ENCODE measurements at places on chromosomes 3 and 15.

GRCh38 chr3:193905541-193906396, 230.2 kb upstream of the HES1 start:
- DNase-seq: no peak

DNA sequence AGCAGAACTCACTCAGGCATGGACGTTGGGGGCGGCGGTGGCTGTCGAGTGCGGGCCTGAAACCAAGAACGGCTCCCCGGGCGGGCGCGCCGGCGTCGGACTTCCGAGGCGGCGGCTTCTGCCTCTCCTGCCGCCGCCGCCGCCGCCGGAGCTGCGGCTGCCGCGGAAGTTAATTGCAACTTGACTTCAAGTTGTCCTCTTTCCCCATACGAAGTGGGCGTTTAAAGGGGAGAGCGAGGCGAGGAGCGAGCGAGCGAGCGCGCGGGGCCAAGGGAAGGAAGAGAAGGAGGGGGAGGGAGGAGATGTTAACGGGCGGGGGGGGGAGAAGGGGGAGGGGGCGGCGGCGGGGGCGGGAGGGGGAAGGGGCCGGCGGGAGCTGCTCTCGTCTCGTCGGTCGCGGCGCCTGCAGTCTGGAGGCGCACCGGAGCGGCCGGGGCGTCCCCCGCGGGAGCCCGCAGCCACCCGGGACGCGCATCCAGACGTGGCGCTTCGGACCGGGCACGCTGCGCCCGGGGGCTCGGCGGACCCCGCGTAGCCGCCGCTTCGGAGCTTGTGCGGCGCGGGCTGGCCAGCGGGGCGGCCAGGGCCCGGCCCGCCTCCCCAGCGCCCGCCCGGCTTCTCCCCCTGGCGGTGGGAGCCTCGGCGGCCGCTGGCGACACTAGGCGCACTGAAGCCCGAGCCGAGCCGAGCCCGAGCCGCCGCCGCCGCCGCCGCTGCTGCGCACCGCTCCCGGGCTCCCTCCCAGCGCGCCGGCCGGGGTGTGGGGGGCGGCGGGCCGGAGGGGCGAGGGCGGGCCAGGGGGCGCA, 19.7 kb upstream of the SATB1 start:
- DNase-seq: peak; percentile 53

DNA sequence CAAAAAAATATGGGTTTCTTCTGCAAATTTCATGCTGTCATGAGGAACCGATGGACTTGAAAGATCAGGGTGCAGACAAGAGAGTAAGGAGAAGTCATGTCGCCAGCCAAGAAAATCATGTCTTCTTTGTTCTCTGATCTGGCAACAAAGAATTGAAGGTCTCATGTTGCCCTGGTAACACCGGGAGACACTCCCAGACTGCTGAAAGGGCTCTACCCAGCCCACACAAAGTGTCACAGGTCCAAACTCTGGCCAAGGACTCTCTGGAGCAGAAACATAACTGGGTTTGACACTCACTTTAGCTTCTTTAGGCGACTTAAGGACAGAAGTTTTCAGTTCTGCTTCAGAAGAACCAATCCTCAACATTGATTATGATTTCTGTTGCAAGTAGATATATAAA, 42.9 kb downstream of the SIDT1 start:
- DNase-seq: no peak

GRCh38 chr3:123099331-123100192, 32.7 kb downstream of the PDIA5 start:
- DNase-seq: no peak

DNA sequence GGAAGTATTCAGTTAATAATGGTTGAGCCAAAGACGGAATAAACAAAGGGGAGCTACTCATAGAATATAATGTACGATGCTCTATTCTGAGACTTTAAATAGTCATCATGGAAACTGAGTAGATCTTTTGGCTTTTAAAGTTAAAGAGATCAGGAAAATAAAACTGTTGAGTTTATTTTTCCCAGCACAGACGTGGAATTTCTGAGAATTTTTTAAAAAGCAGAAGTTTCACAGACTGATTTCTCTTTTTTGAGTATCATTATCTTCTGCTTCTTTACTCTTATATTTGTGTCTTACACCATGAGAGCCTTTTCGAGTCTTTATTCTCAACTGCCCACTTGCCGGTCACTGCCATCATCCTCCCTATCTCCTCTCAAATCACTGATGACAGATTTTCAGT, 13.2 kb downstream of the P2RY14 start:
- no peak for DNase-seq

- DNase-seq: no peak
Observed at GRCh38 chr3:66473692-66474091, 27.1 kb downstream of the LRIG1 start.

GRCh38 chr15:46293550-46293949, 658.7 kb downstream of the SQOR start:
- no peak for DNase-seq

GRCh38 chr3:38574411-38575278, 74.8 kb downstream of the SCN5A start:
- DNase-seq: no peak

- DNase-seq: no peak
Observed at GRCh38 chr3:187193181-187193580, 4.1 kb upstream of the RTP1 start.

GRCh38 chr3:68878322-68878721, 54.0 kb downstream of the TAFA4 start:
- DNase-seq: no peak

DNA sequence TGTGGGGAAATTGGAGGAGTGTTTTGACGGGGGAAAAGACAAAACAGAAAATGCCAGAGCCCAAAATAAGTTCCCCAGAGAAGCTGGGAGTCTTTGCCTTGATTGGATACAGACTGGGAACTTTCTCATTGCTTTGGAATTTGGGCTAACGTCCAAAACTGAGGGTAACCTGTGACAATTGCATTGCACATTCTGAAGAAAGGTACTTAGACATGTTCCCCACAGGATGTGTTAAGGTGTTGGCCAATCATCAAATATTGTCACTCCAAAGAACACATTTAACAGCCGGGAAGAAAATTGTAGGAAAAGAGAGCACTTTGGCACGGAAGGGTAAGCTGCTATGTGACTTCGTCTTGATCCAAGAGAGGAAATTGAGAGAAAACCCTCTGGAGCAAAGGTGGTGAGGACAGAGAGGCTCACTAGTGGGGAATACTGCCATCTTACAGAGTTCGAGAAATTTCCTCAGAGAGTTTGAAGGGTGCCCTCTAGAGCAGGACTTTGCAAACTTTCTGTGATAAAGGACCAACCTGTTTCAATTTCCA, 619.5 kb upstream of the TBL1XR1 start:
- no peak for DNase-seq

- no peak for DNase-seq
Observed at GRCh38 chr3:169478566-169479313, 184.8 kb downstream of the MECOM start.

DNA sequence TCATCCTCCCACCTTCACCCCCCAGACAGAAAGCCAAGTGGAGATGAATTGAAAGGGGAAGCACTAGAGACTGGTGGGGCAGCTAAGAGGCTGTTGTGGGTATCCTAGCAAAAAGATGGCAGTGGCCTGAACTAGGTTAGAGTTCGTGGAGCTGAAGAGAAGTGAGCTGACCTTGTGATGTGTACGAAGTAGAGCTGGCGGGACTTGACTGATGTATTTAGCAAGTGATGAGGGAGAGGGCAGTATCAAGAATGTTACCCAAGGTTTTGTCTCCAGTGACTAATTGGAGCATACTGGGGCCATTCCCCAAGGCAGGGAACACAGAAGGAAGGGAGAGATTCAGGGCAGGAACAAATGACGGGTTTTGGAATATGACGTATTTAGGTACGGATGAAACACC, 50.0 kb upstream of the CP start:
- DNase-seq: no peak

DNA sequence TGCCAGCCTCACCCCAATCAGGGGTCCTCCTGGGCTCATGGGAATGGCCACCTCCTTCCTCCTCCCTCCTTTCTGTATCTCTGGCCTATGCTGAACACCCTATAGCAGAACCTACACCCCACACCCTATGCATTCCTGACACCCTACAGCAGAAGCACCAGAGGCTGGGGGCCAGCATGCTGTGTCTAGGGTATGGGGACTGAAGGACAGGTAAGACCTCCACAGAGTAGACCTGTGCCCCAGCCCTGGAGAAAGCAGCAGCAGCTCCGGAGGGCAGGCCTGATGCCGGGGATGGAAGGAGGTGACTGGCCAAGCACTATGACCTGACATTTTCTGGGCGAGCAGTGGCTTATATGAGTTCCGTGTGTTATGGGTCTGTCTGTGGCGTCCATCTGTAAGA, 66.9 kb downstream of the TLE3 start:
- DNase-seq: no peak

DNA sequence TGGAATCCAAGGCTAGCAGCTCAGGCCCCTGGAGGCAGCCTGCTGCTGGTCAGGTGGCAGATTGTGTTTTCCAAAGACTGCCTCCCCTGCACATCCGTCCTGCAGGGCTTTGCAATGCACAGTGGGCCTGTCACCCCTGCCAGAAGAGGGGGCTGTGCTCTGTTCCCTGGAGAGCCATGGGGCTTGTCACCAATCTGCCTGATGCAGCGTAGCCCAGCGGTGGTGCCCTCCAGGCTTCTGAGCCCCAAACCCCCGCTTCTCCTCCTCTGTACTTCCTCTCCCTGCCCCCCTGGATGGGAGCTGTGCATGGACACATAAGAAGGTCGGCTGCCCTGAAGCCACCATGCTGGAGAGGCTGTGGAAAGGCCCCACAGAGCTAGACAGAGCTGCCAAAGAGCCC, 10.0 kb upstream of the PLXNA1 start:
- no peak for DNase-seq

DNA sequence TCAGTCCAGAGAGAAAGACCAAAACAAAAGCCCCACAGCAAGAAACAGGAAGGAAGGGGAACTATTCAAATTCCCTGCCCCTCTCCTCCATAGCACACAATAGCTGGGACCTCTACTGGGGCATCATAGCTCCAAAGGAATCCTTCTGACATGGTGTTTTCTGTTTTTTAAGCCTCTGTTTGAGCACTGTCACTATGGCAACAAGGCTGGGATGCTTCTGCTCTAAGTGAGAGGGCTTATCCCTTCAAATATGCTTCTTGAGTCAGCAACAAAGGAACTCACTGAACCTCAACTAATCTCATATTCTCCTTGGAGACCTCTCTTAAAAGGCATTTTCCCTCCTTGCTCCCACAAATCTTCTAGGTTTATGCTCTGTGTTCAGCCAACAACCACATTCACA, 40.5 kb downstream of the MYLK start:
- no peak for DNase-seq

DNA sequence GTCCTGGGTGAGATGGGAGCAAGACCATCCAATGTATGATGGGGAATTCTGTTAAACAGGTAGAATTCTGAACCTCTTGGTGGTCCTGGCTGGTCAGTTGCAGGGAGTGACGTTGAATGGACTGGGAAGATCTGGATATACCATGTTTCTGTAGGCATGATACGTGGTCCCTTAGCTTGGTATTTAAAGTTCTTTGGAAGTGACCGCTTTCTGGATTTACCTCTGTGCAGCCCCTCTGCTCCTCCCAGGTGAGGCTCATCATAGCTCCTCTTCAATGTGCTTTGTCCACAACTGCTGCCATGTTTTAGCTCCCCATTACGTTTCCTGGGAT, 37.2 kb downstream of the SMAD3 start:
- DNase-seq: no peak

- DNase-seq: no peak
Observed at GRCh38 chr3:100496711-100497261, 4.4 kb downstream of the TMEM45A start.

- DNase-seq: no peak
Observed at GRCh38 chr3:43256714-43257461, 29.5 kb upstream of the SNRK start.

GRCh38 chr3:13064964-13065363, 8.3 kb downstream of the IQSEC1 start:
- DNase-seq: no peak

All from stimulated activated CD8-positive, alpha-beta memory T cell treated with anti-CD3 and anti-CD28 coated beads, Interleukin-4, amount 100 ng/mL, for 1 hour (primary cell).